ENCODE measurements at places on chromosomes 16 and 17.

DNA sequence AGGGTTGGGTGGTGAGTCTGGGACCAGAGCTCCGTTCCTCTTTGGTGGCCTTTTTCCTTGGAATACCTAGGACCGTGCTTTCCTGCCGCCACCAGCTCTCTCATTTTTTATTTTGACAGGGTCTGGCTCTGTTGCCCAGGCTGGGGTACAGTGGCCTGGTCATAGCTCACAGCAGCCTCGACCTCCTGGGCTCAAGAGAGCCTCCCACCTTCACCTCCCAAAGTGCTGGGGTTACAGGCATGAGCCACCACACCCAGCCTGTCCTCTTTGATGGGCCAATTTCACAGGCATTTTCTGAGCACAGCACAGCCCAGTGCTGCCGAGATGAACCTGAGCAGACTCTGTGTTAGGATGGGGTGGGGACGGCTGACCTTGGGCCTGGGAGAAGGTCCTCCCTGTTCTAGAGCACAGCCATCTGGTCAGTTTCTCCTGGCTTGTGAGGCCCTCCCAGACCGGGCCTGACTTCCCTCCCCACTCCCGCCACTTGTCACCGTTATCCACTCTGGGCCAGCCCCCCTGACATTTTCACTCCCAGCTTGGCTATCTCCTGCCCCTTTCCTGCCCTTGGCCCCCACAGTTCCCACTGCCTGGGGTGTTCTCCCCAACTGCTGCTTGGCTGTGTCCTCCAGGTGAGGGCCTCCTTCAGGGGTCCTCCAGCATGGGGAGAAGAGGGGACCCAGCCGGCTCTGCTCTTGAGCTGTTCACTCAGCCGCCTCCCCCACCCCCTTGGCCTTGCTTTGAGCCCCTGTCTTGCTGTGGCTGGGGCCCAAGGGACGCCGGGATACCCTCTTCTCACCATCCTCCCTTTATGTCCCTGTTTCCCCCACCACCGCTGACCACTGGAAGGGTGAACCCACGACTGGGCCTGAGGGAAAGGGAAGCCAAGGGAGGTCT, 5.0 kb downstream of the ADCY7 start:
- DNase-seq, result no peak

DNA sequence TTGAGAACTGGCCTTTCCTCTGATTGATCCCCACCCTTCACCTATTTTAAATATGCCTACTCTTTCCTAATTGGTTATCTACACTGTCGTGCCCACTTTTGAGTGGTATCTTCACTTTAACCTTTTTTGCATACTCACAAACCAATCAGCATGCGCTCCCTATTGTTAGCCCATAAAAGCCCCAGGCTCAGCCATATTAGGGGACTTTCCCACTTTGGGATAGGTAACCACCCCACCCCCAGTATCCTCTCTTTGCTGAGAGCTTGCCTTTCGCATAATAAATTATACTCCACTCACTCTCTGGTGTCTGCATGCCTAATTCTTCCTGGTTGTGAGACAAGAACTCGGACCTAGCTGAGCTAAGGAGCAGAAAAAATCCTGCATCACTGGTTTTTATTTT, 59.5 kb upstream of the NOL11 start:
- no peak for DNase-seq

GRCh38 chr17:41521574-41522261, 3.0 kb upstream of the KRT15 start:
- DNase-seq, result peak; percentile 95

GRCh38 chr17:65533056-65533745, 28.2 kb downstream of the AXIN2 start:
- no peak for DNase-seq

GRCh38 chr17:5820721-5821456, 236.6 kb upstream of the NLRP1 start:
- peak; percentile 48 for DNase-seq

- peak; percentile 85 for DNase-seq
These were observed 36.0 kb downstream of the CHD9 start for GRCh38 chr16:53090591-53091411.

DNA sequence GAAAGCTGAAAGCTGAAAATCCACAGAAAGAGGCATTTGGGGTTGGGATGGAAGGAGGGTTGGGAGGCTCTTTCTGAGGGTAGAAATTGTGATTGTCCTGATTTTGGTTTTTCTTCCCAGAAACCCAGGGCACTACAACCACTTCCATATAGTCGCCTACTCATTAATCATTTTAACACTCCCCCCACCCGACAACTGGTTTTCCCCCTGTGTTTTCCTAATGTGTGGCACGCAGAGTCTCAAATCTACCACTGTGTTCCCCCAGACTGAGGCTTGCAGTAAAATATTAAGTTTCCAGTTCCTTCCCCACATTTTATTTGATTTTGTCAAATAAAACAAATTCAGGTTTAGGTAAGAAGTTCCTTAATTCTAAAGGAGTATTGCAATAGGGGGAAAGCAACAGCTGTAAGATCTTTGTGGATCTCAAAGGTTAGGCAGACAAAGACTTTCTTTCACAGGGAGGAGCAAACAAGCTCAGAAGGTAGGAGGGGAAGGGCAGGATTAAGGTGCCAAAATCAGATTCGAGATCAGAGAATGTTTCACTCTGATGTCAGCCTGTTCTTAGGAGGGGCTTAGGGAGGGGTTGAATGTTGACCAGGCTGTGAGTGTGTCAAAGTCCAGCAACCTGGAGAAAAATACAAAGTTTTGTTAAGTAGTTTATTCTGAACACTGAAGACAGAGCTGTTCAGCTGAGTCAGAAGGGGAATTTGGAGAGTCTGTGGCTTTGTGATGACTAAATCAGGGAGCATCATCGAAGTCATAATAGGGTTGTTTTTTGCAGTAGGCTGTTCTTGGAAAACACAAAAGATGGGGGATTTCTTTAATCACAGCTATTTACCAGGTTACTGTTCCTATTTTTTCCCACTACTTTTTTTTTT, 3.6 kb downstream of the ZNF267 start:
- DNase-seq, result peak; percentile 73

GRCh38 chr17:57968456-57968855, 13.2 kb upstream of the CUEDC1 start:
- DNase-seq, result no peak

GRCh38 chr16:69482410-69482991, 58.1 kb downstream of the CYB5B start:
- DNase-seq, result peak; percentile 80

DNA sequence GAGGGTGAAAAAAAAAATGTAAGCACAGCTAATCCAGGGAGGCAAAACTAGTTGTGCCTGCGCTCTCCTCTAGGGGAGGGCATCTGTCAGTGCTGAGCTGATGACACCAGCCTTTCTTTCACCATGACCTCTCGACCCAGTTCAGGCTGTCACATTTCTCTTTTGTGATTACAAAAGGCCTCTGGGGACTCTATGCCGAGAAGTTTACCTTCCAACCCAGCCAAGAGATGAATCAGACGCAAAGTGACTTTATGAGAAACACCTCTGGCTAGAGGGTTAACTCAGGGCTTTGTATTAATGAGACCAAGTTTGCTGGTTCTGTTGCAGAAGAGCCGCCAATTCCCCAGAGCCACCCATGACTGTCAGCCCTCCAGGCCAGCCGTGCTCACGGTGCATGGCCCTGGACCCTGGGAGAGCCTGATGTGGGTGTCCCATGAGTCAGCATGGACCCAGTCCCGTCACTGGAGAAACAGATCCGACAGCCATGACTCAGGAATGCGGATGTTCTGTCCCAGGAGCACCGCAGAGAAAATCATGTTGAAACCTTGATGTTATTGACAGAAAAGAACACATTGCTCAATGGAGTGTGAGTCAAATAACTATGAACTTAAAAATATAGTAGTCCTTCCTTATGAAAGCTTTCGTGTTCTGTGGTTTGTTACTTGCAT, 437.2 kb downstream of the HS3ST3B1 start:
- DNase-seq, result no peak

DNA sequence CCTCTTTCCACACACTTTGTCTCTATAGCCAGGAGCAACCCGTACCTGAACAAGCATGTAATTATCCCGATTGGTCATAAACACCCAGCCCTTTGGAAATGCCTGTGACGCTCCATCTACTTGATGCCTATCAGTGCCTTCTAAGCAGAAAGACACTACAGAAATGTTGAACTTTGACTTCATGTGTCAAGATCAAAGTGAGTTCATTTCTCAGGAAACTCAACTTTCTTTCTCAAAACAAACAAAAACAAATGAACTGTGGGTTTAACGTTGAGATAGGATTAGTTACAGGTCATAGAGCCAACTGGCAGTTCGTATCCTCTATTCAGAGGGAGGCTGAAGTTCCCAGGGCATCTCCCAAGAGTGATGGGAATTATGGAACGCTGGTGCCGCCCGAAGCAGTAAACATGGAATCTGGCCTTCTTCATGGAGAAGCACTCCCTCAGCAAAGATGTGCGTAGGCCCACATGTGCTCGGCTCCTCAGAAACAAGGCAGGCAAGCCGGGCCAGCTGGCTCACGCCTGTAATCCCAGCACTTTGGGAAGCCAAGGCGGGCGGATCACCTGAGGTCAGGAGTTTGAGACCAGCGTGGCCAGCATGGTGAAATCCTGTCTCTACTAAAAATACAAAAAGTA, 9.5 kb downstream of the SLC6A4 start:
- no peak for DNase-seq

DNA sequence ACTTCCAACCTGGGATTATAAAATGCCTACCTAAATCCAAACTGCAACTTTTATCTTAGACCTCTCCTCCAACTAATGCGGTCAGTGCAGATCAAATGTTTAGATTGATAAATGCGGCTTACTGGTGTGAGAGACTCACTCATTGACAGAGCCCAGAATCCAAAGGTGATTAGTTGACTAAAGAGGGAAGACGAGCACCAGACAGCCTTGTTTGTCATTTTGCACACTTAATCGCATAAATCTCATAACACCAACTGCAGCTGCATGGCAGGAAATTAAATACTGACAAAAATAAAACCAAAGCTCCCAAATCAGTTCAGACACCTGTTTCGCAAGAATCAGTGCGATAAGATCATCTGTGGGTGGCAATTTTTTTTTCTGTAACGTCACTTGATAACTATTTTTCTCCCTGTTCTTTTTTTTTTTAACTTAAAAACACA, 35.9 kb downstream of the NACA2 start:
- DNase-seq, result no peak

GRCh38 chr16:67207249-67208091, 8.5 kb downstream of the ELMO3 start:
- no peak for DNase-seq

DNA sequence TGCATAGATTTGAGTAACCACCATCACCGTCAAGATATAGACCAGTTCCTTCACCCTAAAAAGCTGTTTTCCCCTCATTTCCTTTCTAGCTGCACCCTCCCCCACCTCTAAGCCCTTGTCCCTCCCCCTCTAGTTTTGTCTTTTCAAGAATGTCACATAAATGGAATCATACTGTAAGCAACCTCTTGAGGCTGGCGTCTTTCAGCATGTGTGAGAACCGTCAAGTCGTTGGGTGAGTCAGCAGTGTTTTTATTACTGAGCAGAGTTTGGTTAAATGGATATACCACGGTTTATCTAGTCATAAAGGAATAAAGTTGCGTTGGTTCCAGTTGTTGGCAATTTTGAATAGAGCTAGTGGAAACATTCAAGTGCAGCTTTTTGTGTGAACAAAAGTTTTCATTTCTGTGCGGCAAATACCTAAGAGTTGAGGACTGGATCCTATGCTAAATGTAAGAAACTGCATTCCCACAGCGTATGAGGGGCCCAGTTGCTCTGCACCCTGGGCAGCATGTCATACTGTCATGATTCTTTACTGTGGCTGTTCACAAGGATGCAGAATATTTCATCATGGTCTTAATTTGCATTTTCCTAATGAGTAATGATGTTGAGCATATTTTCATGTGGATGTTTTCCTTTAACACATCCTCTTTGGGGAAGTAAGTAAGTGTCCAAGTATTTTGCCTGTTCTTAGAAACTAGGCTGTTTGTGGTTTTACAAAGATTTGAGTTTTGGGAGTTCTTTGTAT, 264.3 kb downstream of the CPPED1 start:
- no peak for DNase-seq

DNA sequence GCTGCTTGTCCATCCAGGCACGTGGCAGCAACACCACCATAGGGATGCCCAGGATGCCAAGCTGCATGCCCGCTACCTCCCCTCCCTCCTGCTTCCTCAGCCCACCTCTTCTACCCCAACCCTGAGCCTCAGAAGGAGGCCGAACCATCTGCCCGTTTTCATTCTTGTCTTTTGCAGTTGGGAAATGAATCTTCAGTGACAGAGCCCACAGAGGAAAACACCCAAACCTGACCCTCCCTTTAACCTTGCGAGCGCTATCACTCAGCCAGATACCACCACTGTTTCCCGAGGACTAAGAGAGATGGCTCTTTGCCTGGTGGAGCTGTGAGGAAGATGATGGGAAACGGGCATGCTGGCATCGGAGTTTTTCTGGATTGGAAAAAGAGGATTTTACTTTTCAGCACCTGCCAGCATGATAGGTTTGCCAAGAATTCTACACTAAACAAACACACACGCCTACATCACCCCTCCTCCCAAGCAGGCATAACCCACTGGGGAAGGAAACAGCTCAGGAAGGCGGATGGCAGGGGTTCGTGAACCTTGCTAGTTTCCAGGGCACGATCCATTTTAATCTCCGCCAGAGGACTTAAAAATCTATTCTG, 457.4 kb downstream of the SLC39A11 start:
- DNase-seq, result no peak

- no peak for DNase-seq
These were observed 43.6 kb upstream of the CCDC182 start for GRCh38 chr17:57788725-57789124.

DNA sequence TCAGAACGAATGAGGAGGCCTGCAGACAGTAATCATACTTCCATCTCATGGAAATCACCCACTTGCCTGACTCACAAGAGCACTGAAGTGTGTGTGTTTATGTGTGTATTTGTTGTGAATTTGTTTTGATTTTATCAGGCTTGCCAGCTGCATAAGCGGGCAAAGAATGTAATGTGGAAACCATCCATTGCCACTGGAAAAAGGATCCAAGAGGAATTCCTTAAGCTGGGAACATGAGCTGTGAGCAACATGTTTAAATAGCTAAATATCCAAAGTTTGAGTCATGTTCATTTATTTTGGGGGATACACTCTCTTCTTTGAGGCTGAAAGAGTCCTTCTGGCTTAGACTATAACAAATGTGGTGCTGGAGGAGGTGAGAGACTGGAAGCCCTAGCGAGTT, 198.4 kb upstream of the TBX2 start:
- no peak for DNase-seq

DNA sequence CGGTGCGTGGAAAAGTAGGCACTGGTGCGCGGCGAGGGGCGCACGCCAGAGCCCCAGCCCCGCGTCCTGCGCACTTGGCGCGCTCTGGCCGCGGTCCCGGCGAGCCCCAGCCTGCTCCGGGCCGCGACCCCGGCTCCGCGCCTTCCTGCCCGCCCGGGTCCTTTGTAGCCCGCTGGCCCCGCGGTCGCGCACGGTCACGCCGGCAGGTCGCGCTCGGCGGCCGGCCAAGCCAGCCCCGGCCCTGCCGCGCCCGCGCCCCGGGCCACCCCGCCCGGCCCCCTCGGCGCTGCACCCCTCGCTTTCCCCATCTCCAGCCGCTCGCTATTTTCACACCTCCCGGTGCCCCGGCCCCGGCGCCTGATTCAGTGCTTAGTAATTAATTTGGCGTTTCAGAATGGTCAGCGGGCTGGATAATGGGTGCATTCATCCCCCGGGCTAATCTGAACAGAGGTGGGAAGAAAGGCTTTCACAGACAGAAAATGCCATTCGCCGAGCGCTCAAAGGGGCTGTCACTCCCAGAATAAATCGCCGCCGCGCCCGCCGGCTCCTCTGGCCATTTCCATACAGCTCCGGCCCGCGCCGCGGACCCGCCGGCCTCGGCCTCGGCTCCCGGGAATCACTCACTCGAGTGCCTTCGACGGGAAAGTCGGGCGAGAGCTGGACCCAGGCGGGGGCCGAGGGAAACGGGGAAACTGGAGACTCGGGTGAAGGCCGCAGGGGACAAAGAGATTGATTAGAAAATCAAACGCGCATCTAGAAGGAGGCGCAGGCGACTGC, 17.8 kb upstream of the NTN1 start:
- no peak for DNase-seq

Measured in kidney capillary endothelial cell (primary cell).